ENCODE measurements at places on chromosomes 4 and X. TPM values are rescaled to one million over a fixed set of nuclear protein-coding genes. Genes with fewer than 3 reads are reported as not detected.

Gene USO1
- total RNA-seq: 89.5 TPM

Gene HDX
- 1.6 TPM for total RNA-seq

Gene CSN1S1
- not detected for total RNA-seq

Gene PRAF2
- total RNA-seq: 1.7 TPM

Gene RHOXF1
- not detected for total RNA-seq

Gene DGAT2L6
- total RNA-seq: not detected

Gene ATG4A
- 12.4 TPM for total RNA-seq

Gene SSX2
- not detected for total RNA-seq

Gene ACOX3
- 22.0 TPM for total RNA-seq

Gene MAGEB17
- not detected for total RNA-seq

Gene POU4F2
- total RNA-seq: not detected

Gene FAM9C
- total RNA-seq: not detected

Gene PIM2
- 6.8 TPM for total RNA-seq

Gene CFAP47
- total RNA-seq: not detected

Gene QDPR
- 20.5 TPM for total RNA-seq

Gene SHROOM2
- 2.4 TPM for total RNA-seq

Gene DCLK2
- total RNA-seq: under 0.01 TPM

Gene DMRTC1
- not detected for total RNA-seq

Gene FABP2
- total RNA-seq: not detected

Gene SPP1
- not detected for total RNA-seq

Gene TET2
- total RNA-seq: 13.1 TPM

Gene S100G
- total RNA-seq: not detected

Gene DHRSX
- 19.0 TPM for total RNA-seq

Gene COL25A1
- total RNA-seq: under 0.01 TPM

Gene ETDC
- total RNA-seq: not detected

Gene SPRY1
- total RNA-seq: 3.2 TPM

Gene UGT2B17
- total RNA-seq: not detected

Gene SULT1B1
- total RNA-seq: 0.13 TPM

Gene NUDT11
- 6.1 TPM for total RNA-seq

Gene NMU
- 4.2 TPM for total RNA-seq

Gene RBM3
- total RNA-seq: 177 TPM

Gene ELK1
- total RNA-seq: 9.5 TPM

Gene CTAG1A
- total RNA-seq: not detected

Gene SPARCL1
- total RNA-seq: not detected

Gene FATE1
- not detected for total RNA-seq

Gene ASB12
- not detected for total RNA-seq

Gene DGKK
- total RNA-seq: not detected

Gene IQCM
- total RNA-seq: not detected

Gene TAF7L
- total RNA-seq: under 0.01 TPM

Gene GAGE1
- total RNA-seq: not detected

Gene MMRN1
- under 0.01 TPM for total RNA-seq

Gene NPY2R
- total RNA-seq: not detected

Gene IDUA
- 4.2 TPM for total RNA-seq
